ENCODE measurements at places on chromosomes 5 and 9.

GRCh38 chr5:96709152-96709821 lies 47.1 kb downstream of the CAST start:
- no peak for DNase-seq

DNA sequence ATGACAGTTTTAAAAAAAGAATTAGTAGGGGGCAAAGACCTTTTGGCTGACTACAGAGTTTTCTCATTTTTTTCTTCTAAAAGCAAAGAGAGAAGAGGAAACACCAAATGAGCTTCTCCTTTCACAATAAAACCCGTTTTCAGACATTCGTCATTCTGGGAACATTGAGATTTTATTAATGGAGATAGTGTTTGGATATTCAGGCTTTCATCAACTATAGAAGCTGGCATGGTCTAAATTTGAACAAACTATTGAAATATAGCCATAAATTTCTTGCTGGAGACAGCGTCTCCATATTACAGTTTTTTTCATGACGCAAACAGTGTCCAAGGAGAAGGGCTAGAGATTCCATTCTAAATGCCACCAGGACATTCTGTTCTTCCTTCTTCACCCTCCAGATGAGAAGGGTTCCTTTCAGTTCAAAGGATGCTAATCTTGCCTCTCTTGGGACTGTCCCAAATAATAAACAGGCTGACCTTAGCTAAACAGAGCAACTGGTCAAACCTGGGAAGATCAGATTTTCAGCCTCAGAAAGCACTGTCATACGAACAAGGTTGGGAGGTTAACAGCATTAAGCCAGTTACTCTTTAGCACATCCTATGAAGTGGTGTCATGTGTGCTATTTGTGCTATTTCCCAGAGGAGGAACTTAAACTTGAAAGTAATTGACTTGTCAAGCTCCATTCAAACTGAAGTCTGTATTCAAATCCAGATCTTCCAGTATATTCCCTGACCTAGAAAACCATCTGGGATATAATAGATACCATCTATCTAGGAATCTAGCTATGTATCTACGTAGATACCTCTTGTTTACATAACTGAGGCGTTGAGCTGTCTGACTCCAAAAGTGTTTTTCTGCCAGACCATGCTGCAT lies 125.6 kb downstream of the LPAR1 start:
- no peak for DNase-seq

- DNase-seq = no peak
These were observed 470.2 kb downstream of the TMEM232 start for GRCh38 chr5:110256298-110256697.

DNA sequence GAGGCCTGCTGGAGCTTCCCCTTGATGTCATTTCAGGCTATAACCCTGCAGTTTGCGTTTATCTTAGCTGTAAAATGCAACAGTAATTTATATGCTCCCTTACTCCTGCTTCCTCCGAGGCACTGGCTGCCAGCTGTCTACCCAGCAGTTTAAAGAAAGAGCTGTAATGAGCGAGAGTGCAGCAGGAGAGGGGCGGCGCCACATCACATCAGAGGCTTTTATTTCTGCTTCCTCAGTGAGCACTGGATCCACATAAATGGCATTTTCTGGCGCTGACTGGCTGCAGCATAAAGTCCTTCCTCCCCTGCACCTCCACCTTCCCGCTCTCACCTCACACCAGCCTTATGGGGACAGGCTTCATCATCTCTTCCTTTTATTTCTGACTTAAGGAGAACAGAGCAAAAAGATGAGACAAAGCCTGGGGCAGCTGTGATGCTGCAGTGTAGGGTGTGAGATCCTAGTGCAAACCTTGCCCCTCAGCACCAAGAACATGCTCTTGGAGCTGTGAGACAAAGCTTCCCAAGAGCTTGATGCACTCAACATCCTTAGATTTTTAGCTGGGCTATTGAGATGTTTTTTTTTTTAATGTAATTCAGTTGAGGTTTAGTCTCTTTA lies 829.6 kb upstream of the ZNF608 start:
- peak; percentile 67 for DNase-seq

DNA sequence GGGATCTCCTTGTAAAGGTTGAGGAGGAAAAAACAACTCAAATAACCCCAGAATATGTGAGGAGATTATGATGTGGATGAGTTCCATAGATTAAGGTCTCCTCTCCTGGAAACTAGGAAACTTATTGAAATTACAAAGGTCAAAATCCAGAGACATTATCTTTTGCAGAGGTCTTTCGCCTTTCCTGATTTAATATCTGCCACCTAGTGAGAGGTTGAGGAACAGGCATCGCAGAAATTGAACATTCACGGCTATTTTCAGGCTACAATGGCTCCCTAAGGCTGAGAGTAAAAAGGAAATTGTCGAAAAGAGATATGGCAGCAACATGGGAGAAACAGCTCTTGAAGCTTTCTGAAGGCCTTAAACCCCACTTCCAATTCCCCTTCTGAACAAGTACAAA lies 127.5 kb upstream of the PLCXD3 start:
- DNase-seq = no peak

GRCh38 chr5:144487761-144488160 lies 317.1 kb downstream of the KCTD16 start:
- DNase-seq = no peak

GRCh38 chr5:78757269-78758053 lies 108.9 kb upstream of the LHFPL2 start:
- no peak for DNase-seq

DNA sequence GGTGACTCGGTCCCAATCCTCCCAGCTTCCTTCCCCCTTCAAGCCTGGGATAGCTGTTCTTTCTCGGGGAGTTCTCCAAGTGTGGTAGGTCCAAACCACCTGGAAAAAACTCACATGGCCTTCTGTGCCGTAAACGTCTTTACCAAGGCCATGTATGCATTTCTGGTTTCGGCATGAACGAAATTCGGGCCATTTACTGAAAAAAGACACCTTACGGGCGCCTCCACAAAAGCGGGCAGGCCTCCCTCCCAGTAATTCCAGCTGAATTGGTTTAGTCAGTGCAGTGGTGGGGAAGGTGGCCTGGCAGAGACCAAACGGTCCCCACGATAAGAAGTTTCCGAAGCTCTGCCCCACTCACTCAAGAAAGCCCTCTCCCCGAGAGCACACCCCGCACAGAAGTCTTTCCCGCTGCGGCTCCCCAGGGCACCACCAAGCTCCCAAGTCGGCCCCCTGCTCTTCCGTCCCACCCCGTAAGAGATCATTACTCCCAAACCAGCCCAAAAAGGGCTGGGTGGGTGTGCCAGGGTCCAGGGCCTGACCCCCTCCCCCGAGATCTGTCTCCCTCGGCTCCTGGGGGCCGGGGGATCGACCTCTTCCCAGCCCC lies 86.3 kb upstream of the MELK start:
- no peak for DNase-seq

- DNase-seq = no peak
These were observed 235.6 kb downstream of the EDIL3 start for GRCh38 chr5:84149094-84149493.

DNA sequence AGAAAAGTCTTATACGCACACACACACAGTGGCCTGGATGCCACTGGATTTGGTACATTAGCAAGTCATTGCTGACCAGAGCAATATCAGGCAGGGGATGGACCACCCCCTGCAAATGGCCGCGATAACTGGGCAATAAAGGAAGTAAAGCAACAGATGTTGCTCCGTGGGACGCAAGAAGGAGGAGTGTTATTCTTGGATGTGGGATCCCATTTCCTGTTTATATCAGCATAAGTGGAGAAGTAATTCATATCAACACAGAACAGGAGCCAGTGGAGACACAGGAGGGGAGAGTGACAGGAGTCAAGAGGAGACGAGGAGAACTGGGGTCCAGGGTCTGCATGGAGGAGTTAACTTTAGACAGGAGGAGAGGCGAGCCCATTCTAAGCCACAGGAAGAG lies 18.4 kb downstream of the RUFY1 start:
- DNase-seq = peak; percentile 30

DNA sequence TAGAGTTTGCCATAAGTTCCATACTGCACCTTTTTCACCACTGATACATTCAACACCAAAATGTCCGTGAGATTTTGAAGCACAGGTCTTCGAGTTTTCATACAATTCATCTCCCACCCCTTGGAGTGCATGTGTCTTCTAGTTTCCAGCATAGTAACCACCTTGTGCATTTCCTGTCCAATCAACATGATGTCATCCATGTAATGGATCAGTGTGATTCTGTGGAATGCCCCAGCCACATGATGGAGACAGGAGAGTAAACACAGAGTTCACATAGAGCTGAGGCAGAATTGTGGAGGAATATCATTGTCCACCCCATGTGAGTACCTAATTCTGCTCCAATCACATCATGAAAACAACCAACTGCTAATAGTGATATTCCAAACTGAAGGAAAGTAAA lies 441.5 kb upstream of the CDH6 start:
- no peak for DNase-seq

DNA sequence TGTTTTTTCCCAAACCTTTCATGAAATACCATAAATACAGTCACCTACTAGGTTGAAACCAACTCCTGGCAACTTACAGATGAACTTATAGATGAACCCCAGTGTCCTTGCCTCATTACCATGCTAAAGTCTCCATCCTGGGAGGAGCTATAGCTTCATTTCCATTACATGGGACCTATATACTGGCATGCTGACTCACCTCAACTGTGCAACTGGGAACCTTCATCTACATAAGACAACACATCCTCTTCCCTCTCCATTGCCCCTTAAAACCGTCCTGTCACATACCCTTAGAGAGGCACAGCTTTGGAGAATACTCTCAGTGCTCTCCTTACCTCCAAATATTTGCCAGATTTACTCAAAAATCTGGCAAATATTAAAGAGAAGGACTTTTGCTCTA lies 638.3 kb downstream of the HTR1A start:
- no peak for DNase-seq

DNA sequence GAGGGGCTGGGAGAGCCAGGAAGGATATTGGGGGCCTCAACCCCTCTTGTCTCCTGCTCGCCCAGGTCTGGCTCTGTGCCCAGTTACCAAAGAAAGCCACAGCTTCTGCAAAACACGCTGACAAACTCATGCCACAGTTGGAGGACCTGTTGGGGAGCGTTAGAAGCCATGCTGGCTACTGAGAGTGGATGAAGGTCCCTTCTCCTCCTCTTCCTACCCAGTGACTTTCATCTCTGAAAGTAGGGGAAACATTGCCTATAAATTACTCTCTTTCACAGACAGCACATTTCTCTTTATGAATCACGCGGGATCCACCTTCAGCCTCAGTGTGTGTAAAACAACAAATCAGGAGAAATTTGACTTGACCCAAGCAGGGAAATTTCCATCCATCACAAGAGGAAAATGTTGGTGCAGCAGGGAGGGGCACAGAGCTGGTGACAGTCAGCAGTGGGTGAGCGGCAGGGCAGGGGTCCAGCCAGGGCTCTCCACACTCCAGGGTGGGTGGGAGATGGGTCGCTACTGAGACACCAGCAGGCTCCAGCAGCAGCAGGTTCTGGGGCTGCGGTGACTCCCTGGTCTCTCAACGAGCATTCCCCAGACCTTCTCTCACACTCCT lies 181.9 kb downstream of the FGF18 start:
- DNase-seq = no peak

GRCh38 chr5:143239882-143240518 lies 163.5 kb downstream of the NR3C1 start:
- peak; percentile 38 for DNase-seq

DNA sequence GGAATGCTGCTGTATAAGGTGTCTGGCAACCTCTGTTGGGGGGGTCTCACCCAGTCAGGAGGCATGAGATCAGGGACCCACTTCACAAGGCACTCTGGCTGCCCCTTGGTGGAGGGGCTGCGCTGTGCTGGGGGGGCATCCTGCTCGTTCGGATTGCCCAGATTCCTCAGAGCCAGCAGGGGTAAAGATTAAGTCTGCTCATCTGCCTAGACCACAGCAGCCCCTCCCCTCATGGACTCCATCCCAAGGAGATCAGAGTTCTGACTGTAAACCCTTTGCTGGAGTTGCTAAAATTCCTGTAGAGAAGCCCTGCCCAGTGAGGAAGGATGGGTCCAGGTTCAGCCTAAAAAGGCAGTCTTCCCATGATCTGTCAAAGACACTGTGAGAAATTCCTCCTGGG lies 262.0 kb upstream of the C9orf72 start:
- DNase-seq = no peak

GRCh38 chr5:167993771-167994170 lies 297.7 kb upstream of the WWC1 start:
- no peak for DNase-seq

- peak; percentile 20 for DNase-seq
These were observed 16.4 kb upstream of the SPINK6 start for GRCh38 chr5:148186248-148187003.

DNA sequence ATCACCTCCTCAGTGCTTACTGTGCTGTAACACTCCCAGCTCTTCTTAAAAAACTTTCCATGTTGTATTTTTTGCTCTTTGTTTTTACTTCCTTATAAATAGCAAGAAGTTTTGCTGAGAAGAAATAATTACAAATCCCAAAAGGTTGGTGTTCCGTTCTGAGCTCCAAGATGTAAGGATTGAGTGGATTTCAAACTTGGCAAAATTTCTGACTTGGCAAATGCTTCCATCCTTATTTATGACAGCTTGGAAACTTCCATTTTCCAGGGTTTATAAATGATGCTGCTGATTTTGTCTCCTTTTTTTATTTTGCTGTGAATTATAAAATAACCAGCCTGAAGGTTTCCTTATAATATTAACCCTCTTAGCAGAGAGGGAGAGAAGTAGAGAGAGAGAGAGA lies 151.9 kb downstream of the NTRK2 start:
- DNase-seq = no peak

Measured in stomach (tissue), 19 donors.